ENCODE measurements at places on chromosomes 2 and 18. TPM values are rescaled to one million over a fixed set of nuclear protein-coding genes. Genes with fewer than 3 reads are reported as not detected.

Gene GDF7
- polyA plus RNA-seq: 3.8 TPM

Gene FLACC1
- 2.8 TPM for polyA plus RNA-seq

Gene ECEL1
- polyA plus RNA-seq: 19.4 TPM

GRCh38 chr2:173596244-173596643 lies 241.6 kb downstream of the CDCA7 start:
- DNase-seq: no peak

DNA sequence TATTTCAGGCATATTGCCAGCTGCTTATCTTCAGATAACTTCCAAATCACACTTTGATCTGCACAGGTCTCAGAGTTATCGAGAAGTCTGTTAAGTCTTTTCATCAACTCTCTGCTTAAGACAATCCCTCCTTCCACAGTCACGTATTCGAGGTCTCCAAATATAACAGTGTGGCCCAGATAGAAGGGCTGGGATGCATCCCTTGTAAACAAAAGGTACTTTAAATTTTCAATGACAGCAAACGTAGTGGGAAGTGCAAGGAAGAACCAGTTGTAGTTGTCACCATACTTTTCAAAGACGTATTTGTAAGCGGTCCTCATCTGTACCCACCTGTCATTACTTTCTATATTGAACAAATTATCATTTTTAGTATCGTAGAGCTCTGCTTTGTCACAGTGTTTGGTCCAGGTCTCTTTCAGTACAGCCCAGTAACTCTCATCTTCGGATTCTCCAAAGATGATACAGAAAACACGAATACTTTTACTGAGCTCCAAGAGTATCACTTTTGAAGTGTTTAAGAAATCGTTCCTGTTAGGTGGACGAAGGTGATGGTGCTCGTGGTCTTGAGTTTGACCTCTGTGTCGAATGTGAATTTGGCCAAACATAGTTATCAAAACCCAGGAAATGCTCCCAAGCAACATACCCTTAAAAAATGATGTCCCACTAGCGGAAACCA lies 445 bp downstream of the C1GALT1C1L start:
- DNase-seq: no peak

- DNase-seq: no peak
Measured at GRCh38 chr2:160269365-160269764, 69.3 kb upstream of the ITGB6 start.

Data from right renal pelvis (tissue), 4 donors.